GM12892 (cell line): ENCODE measurements at places on chromosomes 4 and X.
A peak's percentile ranks its signal among the peaks of the same experiment; 100 is the strongest.

GRCh38 chrX:50978920-50979682 is 68.6 kb downstream of the BMP15 start:
- no peak for DNase-seq

DNA sequence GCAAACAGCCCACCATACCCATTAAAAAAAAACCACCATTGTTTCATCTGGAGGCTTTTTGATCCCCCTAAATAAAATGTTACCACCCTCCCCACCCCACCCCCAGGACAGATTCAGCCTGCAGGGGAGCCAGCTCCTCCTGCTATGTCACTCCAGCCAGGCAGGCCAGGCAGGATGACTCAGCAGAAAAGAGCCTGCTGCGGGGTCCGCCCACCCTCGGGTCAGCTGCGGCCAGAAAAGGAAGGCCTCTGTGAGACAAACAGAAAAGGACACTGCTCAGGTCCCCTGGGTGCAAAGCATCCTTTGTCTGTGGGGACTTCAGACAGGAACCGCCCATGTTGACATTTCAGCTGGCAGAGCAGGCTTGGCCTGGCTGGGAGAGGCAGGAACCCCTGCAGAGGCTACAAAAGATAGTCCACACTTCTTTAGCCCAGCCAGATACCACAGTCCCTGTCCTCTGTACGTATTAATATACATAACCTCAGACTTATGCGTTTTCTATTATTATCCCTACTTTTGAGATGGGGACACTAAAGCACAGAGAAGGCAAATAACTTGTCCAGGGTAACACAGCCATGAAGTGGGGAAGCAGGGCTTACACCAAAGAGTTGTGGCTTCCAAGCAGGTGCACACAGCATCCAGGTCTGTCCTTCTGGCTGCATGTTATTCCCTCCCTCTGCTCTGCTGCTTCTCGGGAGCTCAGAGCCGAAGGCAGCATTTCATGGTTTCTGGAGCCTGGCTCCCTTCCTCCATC is 147.7 kb downstream of the CPEB2 start:
- DNase-seq, result peak; percentile 10

DNA sequence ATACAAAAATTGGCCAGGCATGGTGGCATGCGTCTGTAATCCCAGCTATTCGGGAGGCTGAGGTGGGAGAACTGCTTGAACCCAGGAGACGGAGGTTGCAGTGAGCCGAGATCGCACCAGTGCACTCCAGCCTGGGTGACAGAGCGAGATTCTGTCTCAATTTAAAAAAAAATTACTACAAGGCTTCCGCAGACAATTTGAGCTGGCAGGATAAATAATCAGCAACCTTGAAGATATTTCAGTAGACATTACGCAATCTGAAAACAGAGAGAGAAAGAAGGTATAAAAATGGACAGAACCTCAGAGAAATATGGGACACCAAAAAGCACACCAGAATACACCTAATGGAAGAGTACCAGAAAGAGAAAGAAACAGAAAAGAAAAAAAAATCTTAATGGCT is 25.3 kb downstream of the HS6ST2 start:
- DNase-seq, result no peak

DNA sequence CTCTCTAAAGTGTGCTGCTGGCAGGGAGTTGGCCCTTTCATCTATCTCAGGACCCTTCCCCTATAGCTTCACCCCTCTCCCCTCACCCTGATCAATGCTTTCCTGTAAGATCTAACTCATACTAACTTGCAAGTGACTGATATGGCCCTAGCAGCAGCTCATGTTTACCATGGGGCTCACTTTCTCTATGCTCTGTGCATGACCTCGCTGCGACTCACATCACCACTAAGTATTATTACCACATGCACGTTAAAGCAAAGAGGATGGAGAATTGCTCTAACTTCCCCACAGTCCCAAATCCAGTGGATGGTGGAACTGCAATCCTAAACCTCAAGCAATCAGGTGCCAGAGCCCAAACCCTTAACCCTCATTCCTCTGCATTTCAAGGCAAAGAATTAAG is 626.6 kb downstream of the MID1IP1 start:
- DNase-seq, result no peak

GRCh38 chrX:138411048-138411447 is 300.5 kb downstream of the FGF13 start:
- no peak for DNase-seq

DNA sequence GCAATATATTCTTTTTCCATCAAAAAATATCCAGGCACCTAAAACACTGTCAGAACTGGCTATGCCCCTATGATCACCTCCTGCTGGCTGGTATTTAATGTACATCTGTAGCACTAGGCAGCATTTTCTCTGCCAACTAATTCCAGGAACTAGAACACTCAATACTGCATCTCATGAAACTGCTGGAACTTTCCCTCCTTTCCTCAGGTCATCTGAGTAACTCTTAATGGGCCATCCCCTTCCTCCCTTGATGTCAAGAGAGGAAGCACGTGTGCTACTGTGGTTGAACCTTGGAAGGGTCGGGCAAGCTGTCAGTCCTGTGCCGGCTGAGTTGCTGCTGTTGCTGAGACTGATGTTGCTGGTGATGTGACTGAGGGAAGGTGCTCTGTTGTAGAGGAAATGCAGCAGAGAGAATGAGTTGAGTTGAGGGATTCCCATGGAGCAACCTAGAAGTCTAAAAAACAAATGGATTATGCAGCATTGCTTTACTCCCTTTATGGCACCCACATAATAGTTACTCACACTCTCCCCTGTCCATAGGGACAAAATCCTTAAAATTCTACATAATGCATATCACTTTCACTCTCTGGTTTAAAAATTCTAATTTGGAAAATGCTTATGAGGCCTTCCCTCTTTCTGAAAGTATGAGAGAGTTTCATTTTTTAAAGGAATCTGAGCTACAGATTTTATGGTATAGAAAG is 39.5 kb downstream of the TMEM165 start:
- no peak for DNase-seq

DNA sequence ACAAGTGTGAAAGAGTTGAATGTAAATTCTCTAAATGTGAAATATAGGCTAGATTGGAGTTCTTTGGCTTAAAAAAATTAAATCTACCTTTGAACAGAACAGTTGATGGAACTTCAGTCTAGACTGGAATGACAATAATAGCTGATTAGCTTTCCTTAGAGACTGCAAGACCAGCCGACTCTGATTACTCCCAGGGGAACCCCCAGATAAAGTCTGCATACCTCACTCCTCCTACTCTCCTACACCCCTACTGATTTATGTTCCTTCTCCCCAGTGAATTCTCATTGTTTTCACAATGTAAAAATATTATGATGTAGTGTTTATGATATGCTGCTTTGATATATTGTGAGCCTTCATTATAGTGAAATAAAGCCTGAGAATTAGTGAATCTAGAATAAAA is 241.3 kb downstream of the CFAP299 start:
- DNase-seq, result no peak

DNA sequence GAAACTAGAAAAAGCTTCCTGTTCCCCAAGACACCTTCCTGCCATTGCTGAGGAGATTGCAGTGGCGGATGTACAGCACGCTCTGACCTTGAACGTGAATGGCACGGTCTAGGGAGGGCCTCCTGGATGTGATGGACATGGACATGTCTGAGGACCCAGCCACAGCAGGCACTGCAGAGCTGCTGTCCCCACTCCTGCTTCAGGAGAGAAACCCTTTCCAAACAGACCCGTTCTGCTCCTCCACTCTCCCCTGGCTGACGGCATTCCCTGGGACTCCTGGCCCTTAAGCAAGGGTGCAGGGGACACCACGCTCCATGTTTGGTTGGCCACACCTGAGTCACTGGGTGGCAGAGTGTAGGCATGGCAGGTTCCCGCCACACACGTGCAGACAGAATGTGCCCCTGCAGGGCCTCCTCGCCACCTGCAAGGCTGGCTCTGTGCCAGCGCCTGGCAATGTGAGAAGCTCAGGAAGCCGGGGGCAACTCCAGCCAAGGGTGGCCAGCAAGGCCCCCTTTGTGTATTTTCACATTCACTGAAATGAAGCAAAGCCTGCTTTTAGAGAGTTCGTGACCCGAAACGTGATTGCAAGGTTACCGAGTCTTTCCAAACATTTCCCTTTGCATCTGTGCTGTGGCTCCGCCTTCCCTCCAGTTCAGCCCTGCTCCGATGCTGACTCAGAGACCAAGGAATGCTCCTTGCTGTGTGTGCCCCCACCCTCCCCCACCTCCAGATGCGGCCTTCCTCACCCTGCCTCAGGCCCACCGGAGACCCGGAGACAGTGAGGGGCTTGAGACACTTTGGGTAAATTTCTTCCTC is 46.1 kb downstream of the HTRA3 start:
- no peak for DNase-seq

GRCh38 chr4:173752610-173753230 is 222.7 kb upstream of the HAND2 start:
- DNase-seq, result no peak

DNA sequence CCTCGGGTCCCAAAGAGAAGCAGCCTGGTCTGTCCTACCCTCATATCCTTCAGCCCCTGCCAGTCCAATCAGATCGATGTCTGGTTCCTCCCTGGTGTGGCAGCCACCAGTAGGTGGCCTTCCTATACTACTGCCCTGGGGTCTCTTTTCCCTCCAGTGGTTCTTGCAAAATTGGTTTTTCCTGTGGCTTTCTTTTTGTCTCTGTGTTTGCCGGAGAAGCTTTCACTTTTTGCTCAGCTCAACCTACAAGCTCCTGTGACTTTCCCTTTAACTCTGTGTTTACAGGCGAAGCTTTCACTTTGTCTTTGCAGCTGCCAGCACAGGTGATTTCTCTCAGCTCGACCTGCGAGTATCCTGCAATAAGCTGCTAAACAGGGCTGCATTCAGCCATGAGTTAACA is 46.8 kb downstream of the UGT2A3 start:
- no peak for DNase-seq

DNA sequence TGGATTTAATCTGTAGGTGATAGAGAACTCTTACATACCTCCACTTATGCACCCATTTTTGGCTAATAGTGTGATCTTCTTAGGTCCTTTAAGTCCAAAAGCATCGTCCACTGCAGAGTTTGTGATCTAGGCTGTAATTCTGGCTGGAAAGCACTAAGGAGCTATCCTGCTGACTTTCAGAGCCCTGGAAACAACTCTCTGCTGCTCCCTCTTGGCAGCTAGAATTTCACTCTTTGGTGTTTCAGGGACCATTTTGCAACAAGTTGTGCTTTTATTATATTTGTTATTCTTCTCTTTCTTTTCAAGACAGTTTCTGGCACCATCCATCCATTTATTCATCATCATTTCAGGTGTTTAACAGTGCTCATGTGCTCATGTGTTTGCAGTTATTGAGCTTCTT is 130.0 kb downstream of the RBM46 start:
- no peak for DNase-seq

- no peak for DNase-seq
Measured at GRCh38 chr4:19728773-19729172, 522.9 kb upstream of the SLIT2 start.

DNA sequence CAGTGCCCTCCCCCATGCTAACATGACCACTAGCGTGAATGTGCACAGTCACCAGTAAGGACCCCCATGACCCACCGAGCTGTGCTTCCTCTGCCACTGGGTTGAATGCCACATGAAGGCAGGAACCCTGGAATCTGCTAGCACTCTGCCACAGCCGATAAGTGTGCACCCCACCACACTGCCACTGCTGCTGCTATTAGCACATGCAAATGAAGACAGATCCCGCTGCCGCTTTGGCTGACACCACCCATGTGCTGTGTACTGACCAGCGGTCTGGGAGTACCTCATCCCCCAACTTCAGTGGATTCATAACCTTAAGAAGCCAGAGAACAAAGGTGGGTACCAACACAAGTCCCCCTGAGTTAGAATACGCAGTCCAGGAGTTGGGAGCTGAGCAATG is 200.9 kb upstream of the ARHGEF9 start:
- no peak for DNase-seq

- no peak for DNase-seq
Measured at GRCh38 chr4:59068722-59069418, 1958.7 kb upstream of the IGFBP7 start.

DNA sequence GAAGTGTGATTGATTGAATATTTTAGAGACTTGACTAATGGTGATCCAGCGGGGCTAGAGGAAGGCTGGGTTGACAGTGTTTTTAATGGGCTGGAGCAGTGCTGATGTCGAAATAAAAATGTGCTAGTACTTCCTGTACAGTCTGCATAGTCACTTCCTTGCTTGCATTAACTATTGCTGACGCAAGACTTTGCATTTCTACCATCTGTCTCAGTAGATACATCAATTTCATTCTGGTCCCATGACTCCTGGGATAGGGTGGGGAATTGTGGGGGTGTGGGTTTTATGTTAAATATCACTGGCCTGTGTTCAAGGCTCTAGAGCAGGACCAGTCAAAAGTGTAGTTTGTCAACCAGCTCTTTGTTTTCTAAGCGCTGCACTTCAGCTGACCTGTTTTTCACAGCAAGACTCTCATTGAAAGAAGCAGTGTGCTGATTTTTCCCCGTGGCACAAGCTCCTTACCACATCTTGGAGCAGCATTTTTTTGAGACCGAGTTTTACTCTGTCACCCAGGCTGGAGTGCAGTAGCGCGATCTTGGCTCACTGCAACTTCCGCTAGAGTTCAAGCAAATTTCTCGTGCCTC is 35.2 kb upstream of the PHEX start:
- DNase-seq, result no peak

GRCh38 chr4:151657896-151658295 is 102.9 kb downstream of the GATB start:
- DNase-seq, result no peak

DNA sequence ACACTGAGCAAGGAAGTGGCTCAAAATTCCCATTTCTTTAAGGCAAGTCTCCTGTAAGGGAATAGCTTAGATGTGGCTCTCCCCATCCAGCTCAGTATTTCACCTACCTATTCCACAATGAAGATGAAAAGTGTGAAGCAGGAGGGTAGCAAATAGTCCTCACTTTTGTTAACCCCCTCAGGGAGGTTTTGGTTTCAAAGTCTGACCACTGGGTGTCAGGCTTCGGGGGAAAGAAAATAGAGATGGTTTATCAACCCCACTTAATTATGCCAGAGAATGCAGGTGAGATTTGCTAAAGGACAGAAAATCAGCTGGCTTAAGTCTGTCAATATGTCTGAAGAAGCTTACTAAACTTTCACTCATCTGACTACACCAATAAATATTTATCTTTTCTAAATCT is 69.5 kb downstream of the DHX15 start:
- no peak for DNase-seq

GRCh38 chr4:26432419-26432818 is 57.9 kb downstream of the CCKAR start:
- no peak for DNase-seq
